Stimulated activated CD4-positive, alpha-beta T cell treated with anti-CD3 and anti-CD28 coated beads, TNF-alpha, amount 100 ng/mL, for 1 hour (primary cell): ENCODE measurements at places on chromosomes 11 and 22.

DNA sequence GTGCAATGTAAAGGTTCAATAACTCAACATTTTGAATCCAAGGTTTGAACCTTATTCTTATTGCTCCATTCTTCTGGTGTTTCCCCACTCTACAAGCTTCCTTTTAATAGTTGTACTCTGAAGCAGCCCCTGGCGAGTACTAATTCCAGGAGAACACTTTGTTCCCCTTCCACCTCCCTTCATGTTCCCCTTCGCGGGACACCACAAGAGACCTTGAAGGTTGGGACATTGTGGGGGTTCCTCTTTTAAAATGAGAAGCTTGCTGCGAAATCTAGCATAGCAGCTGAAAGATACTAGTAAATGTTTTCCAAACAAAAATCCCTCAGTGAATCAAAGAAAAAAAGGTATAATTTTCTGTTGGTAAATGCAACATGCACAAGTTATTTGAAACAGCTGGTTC is 626.3 kb upstream of the LRRC4C start:
- no peak for DNase-seq

DNA sequence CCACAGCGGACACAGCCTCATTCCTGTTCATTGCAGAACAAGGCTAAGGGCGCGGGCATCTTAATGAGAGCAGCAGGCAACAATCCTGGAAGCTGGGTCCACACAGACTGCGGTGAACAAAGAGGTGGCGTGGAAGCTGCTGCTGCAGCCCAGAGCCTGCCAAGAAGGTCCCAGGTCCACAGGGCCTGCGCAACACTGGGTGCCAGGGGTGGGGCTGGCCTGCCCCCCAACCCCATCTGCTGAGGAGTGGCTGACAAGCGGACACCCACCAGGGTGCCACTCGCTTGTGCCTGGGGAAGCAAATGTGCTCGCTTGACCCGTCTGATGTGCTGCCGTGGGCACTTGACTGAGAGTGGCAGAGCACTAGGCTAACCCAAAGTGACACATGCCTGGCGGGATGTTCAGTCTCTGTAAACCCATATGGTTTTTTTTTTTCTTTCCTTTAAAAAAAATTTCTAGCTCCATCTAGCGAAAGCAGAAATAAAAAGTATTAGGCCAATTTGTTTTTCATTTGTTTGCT is 83.2 kb upstream of the PITPNB start:
- DNase-seq = no peak

DNA sequence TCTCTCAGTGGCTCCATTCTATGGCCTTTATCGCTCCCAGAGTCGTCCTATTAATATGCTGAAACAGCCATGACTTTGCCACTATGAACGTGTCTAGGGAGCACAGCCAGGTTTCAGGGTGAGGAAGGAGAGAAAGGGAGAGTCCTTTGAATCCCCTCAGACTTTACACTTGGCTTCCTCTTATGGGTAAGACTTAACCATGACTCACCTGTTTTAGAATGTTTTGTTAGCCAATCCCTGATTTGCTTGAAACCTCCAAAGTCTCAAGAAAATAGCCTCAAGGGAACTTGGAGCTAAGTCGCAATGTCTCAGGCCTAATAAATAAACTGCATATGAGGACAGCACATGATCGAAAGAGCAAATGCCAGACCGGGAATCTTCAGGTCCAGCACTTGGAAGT is 131.2 kb upstream of the RCN1 start:
- DNase-seq = no peak

DNA sequence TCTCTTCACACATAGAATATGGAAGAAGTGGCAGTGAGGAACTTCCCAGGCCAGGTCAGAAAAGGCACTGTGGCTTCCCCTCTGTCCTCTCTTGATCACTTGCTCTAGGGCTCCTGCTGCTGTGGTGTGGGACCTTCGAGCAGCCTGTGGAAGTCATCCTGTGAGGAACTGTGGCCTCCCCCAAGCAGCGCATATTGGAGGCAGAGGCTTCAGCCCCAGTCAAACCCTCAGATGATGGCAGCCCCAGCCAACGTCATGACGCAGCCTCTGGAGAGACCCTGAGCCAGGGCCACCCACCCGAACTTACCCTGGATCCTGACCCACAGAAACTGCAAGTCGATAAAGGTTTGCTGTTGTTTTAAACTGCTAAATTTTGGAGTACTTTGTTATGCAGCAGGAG is 444.9 kb downstream of the TBC1D22A start:
- no peak for DNase-seq

DNA sequence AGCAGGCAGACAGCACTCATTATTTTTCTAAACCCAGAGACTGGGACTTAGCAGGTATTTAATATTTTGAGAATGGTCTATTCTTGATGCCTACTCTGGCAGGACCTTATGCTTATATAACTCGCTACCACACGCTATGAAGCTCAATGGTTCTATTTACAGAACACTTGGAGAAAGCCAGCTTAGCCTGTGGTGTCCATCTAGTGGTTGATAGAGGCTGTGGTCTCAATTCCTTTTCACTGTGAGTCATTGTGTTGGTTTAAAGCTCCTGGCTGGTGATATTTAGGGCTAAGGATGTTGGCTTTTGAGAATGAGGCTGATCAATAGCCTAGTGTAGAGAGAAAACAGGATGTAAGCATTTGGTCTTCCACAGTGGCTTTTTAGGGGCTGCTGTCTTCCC is 206.4 kb downstream of the DBX1 start:
- DNase-seq = no peak

DNA sequence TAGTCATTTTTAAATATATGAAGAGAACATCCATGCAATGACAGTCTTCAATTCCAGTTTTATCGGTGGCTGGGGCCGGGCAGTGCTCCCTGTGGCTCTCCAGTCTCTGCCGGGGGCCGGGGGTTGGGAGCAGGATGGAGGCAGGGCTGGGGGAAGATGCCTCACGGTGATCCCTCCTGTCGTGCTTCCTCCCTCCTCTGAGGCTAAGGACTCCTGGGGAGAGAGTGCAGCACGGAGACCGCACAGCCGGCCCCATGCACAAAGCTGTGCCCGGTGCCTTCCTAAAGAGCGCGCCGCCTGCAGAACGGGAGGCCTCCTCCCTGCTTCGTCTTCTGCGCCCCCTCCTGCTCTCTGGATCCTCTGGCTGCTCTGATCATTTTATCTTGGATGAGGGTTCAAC is 20.5 kb downstream of the GAL start:
- DNase-seq = no peak

DNA sequence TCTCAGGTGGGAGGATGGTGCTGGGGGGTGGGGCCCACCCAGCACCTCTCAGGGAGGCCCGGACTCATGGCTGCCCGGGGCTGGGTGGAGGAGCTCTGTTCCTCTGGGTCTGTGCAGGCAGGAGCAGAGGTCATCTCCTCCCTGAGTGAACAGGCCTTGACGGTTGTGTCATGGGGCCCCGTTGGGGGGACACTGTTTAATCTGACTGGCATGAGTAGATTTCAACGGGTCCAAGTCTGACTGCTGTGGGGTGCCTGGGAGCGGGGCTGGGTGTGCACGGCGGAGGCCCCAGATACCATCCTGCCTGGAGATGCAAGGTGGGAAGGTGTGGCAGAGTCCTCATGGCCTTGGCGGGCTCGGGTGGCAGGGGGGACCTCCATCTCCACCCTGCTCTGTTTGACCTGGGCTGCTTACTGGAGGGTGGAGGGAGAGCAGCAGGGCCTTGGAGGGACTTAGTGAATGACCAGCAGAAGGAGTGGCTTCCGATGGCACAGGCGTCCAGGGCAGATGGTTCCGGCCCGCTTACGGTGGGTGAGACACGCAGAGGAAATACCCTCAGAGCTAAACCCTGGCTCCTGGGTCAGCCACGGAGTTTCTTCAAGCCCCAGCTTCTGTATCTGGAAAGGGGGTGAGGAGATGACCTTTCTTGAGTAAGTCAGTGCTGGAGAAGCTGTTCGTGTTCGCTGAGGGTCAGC is 48.7 kb downstream of the SMIM38 start:
- no peak for DNase-seq

DNA sequence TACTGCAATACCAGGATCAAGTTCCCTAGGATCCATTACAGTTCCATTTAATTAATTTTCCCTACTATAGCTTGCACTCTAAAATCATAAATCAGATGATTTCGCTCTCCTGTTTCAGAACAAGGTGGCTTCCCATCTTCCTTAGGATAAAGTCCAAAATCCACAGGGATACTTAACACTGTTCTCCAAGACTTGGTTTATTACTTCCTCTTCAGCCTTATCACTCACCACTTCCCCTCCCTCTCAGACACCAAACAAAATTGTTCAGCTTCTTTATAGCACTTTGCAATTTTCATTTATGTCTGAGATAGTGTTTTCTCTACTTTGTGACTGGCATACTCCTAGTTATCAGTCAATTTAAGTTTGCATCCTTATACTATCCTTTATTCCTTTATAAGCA is 124.6 kb downstream of the GRIA4 start:
- no peak for DNase-seq

DNA sequence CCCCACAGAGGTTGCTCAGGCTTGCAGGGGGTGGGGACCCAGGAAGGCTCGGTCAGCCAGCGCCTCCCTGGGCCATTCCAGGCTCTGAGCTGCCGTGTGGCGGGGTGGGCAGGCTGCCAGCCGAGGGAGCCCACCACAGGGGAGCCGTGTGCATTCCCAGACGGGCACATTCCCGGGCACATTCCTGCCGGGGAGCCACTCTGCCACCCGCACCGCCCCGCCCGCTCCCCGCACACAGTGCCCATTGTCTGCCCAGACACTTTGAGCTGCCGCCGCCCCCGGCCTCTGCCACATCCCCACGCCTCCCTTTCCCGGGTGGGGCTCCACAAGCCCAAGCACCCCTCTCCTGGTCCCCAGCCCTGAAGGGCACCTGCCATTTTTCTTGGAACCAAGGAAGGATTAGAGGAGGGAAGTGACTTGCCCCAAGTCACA is 27.4 kb downstream of the RPL3 start:
- DNase-seq = no peak
